ENCODE measurements at places on chromosomes 12 and 14.

DNA sequence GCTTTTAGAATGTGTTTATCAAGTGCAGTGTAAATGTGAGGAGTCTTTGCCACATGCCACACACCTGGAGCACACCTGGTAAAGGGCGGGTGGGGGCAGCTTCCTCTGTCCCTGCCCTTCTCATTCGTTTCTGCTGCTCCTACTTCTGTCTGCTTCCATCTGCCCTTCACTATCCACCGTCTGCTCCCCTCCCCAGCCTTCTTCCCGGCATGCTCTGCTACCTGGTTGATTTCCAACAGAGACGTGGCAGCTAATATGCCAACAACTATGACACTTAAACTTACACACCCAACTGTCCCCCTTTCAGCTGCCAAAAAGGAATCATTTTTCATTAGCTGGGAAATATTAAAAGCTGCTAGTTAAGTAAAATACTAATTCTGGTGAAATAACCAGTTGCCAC lies 9.1 kb upstream of the CARMIL3 start:
- DNase-seq, result no peak

GRCh38 chr14:36509069-36509917 lies 10.7 kb downstream of the NKX2-1 start:
- DNase-seq, result no peak

GRCh38 chr14:95255487-95255886 lies 64.2 kb downstream of the CLMN start:
- DNase-seq, result no peak

DNA sequence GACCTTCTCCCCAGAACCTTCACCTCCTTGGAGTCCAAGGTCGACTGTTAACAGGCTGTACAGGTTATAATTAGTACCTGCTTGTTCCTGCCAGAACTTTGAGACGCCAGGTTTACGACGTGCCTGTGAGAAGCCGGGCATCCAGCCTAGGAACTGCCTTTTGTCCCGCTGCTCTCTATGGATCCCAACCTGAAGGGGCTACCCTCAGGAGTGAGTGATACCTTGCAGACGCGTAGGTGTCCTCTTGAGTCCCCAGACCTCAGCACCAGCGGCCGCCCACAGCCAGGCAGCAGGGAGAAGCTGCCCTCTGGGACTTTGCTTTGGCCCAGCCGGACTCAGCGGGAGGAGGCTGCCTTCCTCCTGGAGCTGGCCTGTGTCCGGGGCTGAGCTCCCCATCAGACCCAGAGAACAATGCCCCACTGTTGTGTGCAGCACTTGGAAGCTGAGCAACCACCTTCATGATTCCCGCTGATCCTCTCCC lies 16.2 kb downstream of the SYNE3 start:
- no peak for DNase-seq

DNA sequence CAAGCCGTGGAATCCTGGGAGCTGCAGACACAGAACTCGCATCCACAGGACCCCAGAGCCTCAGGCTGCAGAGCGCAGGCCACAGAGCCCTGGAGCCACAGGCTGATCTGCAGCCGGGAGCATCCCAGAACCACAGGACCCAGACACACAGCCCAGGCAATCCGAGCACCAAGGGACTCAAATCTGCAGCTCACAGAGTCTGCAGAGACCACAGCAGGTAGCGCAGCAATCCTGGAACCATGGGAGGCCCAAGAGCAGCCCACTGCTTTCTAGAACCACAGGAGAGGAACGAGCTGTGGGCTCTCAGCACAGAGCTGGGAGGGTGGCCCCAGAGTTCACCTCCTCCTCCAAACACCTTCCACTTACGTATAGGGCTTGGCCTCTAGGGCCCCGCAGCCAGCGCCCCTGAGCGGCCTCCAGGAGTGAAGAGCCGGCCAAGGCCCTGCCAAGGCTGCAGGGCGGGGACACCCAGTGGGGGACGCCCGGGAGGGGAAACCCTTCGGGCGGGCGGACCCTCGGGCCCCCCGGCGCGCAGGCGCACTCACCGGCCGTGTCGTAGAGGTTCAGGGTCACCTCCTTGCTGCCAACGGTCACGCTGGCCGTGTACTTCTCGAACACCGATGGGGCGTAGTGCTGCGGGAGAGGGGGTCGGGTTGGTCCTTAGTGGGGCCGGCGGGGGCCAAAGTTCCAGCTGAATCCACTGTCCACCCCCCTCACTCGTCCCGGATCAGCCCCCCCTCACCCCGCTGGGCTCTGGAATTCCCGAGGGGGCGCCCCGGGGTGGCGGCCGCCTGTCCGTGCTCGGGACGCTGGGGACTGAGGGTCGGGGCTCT lies 665 bp downstream of the RHOF start:
- no peak for DNase-seq

- DNase-seq, result no peak
Measured at GRCh38 chr12:30610718-30611117, 85.0 kb downstream of the IPO8 start.

- DNase-seq, result no peak
Measured at GRCh38 chr12:110198386-110198785, 74.2 kb downstream of the IFT81 start.

DNA sequence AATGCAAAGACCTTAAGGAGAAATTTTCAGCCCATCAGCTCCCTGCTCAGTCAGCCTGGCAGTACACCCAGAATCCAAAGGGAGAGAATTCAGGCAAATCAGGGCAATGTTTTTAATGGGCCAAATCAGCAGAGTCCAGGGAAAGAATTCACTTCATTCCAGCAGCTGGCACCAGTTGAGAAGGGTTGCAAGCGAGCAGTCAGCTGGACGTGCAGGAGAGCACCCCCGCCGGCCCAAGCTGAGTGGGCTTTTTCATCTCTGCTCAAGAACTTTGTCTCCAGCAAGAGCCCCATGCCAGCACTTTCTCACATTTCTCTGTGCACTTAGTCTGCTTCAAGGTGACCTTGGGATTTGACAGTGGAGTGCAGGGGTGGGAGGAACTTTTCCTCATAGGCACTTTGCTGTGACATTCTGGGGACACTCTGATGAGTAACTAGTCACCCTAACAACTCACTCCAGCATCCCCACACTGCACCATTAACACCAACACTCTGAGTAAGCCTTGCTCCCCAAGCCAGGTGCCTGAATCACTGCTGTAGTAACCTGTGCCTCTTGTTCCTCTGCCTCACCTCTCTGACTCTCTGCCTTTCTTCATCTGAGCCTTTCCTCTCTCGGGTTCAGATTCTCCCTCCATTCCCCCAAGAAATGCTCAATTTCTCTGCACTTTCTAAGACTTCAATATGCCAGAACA lies 2.2 kb downstream of the ENDOU start:
- DNase-seq, result no peak

GRCh38 chr14:91244501-91244901 lies at the start of gene GPR68:
TSS of gene GPR68 (minus strand) at chr14:91244704. CDS start at chr14:91235050, 9,654 bp downstream.
- peak; percentile 57 for DNase-seq

DNA sequence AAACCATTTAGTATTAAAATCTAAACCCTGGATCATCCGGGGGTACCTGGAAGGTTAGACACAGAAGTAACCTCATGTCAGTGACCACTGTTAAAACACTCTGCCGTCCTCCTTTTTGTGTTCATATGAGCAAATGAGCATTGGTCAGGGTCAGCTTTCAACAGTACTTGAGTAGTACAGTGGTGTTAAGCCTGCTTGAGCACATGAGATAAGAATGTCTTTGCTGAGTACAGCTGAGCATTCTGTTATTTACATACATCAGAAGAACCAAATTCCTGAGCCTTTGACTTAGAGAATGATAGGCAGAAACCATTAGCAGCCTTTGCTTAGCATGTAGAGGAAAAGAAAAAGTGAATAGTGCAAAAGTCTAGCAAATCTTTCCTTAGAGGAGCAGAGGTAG lies 38.6 kb upstream of the LRTM2 start:
- no peak for DNase-seq

DNA sequence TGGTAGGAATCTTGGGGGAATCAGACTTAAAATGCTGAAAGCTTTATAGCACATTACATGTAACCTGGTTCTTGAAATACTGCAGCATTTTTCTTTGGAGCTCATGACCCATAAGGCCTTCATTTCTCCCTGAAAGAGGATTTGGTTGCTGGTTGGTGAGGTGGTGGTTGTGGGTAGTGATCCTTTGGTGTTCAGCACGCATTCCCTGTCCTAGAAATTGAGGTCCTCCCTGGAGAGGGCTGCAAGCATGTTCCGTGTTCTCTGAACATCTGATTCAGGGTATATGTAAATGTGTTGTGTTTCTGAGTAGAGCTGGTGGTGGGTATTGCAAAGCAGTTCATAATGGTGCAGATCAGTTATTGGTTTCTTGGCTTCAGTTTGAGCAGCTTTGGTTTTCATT lies 2.0 kb downstream of the SCN8A start:
- no peak for DNase-seq

DNA sequence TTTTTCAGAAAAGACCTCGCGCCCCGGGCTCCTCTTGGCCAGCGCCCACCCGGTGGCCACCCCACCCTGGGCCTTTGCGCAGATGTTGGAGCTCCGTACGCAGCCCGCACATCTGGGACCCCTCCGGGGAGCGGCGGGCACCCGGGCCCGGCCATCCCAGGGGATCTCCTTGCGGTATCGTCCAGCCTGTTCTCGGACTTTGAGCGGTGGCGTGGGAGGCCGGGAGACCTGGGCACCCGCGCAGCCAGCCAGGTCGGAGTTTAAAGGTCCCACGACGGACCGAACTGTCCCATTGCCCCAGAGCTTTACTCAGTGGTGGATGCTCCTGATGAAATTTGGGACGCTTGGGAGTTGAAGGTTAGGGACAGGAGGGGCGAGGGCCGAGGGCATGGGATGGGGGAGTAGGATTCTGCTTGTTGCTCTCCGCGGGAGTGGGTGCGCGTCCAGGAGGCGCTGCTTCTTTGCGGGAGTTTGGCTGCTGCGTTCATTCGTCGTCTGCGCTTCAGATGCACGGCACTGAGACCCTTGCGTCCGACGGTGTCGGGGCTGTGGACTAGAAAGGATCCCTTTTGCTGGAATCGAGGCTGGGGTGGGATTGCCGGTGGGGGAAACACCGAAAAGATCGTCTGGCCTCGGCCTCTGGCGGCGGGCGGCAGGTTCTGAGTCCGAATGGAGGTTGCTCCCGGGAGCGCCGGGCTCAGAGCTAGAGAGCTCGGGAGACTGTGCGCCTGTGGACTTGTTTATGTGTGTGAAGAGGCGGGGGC lies 1.4 kb downstream of the NTF3 start:
- DNase-seq, result no peak

DNA sequence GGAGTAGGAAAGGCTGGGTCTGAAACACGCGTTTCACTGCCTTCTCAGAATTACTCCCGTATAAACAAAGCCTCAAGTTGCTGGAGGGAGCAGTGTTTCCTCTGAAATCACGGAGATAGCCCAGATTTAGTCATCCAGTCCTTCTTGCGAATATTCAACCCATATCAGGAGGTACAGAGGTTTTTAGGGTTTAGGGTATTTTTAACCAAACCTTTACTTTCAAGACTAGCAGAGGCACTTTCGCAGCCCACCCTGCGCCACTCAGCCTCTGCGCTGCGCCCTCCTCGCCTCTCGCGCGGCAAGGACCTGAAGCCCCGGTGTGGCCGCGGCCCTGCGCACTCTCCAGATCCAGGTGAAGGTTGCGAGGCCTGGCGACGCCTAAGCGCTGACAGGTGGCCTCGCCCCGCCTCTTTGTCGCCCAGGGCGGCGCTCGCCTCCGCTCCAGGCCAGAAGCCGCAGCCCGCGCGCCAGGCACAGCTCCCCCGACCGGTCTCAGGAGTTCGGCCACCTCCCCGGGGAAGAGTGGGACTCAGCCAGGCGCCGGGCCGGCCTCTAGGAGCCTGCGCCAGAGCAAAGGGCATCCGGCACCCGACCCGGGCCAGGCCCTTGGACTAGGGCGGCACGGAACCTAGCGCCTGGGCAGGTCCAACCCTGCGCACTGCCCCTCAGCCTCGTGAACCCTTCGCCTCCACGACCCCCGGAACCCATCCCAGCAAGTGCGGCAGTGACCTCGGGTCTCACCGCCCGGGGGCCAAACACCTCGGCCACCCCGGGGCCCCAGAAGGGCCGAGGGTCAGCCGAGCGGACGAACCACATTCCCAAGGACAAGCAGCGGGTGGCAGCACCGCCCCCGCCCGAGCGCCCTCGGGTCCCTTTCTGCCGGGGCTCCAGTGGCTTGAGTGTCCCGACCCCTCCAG lies 1.8 kb upstream of the SAMD4A start:
- peak; percentile 69 for DNase-seq
